ENCODE measurements at places on chromosomes 4 and X.

- no peak for DNase-seq
Measured at GRCh38 chr4:174764105-174764729, 64.8 kb downstream of the GLRA3 start.

GRCh38 chr4:17112292-17112659, 213.8 kb upstream of the LDB2 start:
- no peak for DNase-seq

- no peak for DNase-seq
Measured at GRCh38 chr4:172489861-172490260, 676.7 kb downstream of the GALNTL6 start.

GRCh38 chrX:136162827-136163570, 15.7 kb downstream of the FHL1 start:
- peak; percentile 31 for DNase-seq

DNA sequence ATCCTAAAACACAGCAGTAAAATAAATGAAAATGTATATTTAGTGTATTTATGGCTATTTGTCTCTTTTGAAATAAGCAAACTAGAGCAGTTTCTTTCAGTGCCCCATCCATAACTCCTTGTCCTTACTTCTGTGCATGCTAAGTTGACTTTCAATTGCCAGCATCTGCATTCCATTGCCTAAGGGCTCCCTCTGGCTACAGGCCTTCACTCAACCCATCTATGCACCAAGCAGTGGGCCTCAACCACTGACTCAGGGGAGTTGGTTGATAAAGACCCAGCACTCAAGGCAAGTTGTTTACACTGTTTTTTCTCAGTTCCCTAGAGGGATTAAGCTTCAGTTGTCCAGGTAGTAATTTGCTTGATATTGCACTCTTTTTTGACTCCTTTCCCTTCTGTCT, 265.7 kb downstream of the IQCM start:
- no peak for DNase-seq

- peak; percentile 45 for DNase-seq
Measured at GRCh38 chrX:107205770-107206696, at the start of the genes DNAAF6 and NUP62CL. DNAAF6 (plus strand) TSS chrX:107206611; CDS start chrX:107212876, 6,265 bp downstream. NUP62CL (minus strand) TSS chrX:107206433; CDS start chrX:107175146, 31,287 bp downstream.

DNA sequence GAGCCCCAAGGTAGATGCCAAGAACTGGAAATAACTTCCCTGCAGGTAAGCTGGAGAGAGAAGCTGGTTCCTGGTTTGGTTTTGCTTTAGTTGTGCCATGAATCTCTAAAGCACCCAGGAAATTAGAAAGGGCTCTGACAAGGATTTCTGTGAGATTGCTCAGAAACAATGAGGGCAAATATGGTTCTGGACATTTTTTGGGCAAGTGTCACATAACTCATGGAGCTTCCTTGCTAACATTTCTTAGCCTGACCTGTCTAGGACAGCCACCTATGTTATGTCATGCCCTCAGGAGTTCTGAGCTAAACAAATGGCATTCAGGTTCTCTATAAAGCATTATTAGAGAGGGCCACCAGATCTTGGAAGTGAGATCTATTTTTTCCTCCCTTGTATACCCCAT, 131.8 kb downstream of the GUCY2F start:
- DNase-seq = no peak

DNA sequence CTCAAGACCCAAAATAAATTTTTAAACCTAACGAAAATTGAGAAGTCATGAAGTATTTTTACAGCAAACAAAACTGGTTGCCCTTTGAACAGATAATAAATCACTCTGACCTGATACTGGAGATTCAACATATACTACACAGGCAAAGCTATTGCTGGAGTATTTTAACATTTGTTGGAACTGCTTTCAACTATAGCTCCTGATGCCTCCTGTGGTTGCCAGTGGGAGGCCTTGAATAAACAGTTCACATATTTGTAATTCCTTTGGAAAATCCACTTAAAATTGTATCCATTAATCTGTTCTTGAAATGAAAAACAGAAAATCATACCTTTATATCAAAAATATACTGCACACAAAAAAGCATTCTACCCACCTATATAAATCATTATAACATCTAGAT, 605.1 kb downstream of the KCTD8 start:
- no peak for DNase-seq

GRCh38 chrX:9135901-9136510, 102.1 kb upstream of the FAM9B start:
- DNase-seq = no peak

GRCh38 chr4:174549721-174550120, 27.4 kb upstream of the HPGD start:
- DNase-seq = no peak

GRCh38 chrX:53262918-53263394, 18.4 kb downstream of the IQSEC2 start:
- DNase-seq = no peak

DNA sequence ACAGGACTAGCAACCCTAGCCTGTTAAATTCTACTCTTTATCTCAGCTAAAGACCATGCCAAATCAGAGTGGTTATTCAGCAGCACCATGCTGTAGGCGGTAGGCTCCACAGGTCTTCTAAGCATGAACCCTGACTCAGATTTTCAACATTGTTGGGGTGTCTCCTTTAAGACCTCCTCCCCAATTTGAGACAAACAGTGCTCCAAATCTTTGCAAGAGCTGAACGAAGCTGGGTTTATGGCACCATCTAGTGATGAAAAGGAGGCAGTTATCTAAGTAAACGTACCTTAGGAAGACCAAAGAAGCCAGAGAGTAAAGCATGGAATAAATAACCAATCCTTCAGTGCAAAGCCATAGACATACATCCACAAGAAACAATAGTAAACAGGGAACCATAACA, 334.5 kb upstream of the SLC7A11 start:
- no peak for DNase-seq

GRCh38 chrX:20432048-20432447, 165.3 kb upstream of the RPS6KA3 start:
- no peak for DNase-seq

DNA sequence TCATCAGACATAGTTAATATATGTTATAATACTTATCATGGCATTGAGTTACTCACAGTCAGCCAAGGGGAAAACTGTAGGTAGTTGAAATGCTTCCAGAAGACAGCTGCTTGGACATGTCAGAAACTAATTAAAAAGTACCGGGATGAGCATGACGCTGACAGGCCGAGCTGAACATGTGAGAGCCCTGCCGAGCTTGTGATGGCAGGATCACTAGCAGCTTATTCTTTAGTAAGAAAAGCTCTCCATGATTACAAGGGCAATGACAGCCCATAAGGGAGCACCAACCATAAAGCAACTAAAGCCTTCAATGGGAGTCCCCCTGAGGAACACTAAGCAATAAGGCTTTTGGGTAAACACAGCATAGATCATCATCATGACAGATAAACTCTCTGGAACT, 435.6 kb downstream of the TLL1 start:
- DNase-seq = no peak

DNA sequence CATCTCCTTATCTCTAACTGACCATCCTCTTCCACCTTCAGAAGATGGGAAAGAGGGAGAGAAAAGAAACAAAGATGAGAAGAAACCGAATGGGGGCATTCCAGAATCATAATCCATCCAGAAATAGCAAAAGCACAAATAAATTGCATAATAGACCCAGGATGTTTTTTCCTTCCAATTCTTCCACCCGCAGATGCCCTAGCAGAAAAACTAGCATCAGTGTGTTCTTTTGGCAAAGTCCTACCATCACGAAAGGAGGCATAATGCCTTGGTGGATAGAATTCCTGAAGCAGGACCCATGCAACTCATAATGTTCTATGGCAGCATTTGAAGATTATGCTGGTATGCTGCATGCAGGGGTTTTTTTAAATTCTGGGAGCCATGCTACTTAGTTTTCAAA, 279.2 kb downstream of the PPP3CA start:
- no peak for DNase-seq

DNA sequence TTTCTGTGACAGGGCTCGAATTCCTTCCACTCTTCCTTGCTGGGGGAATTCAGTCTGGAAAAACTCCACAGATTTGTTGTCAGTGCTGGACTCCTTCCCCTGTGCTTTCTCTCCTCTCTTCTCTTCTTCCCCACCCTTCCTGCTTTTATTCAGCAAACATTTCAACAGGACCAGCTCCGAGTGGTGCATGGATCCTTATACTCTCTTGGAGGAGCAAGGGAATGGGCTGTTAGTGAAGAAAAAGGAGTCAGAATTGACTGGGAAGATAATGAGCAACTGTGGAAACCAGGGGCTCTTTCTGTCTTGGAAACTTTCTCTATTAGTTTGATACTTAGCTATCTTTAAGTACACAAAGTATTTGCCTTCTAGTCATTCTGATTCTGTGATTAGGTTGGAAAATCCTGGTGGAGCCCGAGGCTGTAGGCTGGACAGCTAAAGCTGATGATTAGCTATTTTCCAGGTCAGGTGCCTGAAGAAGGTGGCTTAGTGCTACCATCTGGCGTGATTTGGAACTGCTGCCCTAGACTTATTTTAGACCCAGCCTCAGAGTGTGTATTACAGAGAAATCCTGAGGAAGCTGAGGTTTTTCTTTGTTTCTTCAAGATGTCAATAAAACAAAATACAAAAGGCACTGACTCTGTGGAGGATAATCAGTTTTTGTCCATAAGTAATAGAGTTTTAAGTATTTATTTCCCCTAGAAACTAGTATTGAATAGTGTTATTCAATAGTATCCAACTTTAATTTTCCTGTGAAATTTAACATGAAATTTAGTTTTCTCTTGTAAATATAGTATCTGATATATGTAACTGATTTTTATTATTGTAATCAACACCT, 38.4 kb downstream of the NAP1L5 start:
- no peak for DNase-seq

DNA sequence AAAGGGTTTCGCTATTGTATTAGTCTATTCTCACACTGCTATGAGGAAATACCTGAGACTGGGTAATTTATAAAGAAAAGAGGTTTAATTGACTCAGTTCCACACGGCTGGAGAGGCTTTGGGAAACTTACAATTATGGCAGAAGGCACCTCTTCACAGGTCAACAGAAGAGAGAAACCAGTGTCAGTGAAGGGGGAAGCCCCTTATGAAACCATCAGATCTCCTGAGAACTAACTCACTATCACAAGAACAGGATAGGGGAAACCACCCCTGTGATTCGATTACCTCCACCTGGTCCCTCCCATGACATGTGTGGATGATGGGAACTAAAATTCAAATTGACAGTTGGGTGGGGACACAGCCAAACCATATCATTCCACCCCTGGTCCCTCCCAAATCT, 589.5 kb downstream of the CENPC start:
- no peak for DNase-seq

DNA sequence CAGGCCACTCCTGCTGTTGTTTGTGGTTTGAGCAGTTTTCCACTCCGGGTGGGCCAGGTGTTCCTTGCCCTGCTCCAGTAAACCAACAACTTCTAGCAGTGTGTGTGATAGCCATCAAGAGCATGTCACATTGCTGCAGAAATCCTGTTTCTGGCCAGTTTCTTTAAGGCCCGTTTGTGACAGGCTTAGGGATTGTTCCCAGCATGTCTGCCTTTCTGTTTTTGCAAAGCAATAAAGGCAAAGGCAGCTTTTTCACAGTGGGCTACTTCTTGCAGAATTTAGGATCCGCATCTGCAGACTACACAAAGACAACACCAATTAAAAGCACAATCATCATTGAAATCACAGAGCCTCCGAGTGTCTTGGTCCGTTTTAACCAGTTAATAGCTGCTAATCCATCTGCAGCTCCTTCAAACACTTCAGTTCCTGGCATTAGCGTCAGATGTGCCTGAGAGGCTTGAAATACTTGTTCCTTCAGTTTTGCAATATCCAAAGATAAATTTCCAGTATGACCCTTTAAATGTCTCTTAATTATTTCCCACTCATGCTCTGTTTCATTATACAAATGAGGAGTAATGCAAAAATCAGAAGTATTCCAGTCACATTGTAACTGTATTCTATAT, 65.1 kb downstream of the ADAM29 start:
- no peak for DNase-seq

DNA sequence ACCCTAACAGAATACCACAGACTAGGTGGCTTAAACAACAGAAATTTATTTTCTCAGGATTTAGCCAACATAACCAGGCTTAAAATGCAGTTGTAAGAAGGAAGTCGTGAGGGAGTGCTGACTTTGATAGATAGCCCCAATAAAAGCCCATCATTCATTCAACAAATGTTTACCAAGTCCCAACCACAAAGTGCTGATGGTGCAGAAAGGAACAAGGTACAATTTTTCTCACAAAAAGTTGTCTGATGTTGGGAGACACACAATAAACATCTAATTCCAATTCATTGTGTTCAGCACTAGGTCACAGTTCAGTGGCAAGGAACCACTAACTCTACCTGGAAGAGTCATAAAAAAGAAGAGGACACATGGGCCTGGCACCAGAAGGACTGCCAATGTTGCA, 42.2 kb downstream of the AKAP4 start:
- no peak for DNase-seq

DNA sequence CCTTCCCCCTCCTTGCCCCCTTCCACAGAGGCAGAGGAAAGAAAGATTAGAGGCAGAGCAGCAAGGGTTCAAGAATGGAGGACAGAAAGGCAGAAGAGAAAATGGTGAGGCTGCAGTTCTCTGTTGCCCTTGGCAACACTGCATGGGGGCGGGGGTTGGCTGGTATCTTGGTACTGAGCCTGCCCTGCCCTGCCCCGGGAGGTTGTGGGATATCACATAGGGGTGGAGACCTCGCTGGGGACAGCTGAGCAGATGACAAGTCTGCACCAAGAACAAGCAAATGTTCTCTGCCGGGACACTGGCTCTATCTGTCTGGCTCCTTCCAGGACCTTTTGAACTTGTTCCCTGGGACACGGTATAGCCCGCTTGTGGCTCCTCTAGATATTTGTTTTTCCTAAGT, 39.8 kb downstream of the NHS start:
- no peak for DNase-seq

GRCh38 chrX:12412561-12412960, 274.3 kb downstream of the FRMPD4 start:
- no peak for DNase-seq

- DNase-seq = no peak
Measured at GRCh38 chr4:107747748-107748486, 27.9 kb upstream of the PAPSS1 start.

GRCh38 chr4:118950929-118951570, 62.4 kb downstream of the SYNPO2 start:
- no peak for DNase-seq

DNA sequence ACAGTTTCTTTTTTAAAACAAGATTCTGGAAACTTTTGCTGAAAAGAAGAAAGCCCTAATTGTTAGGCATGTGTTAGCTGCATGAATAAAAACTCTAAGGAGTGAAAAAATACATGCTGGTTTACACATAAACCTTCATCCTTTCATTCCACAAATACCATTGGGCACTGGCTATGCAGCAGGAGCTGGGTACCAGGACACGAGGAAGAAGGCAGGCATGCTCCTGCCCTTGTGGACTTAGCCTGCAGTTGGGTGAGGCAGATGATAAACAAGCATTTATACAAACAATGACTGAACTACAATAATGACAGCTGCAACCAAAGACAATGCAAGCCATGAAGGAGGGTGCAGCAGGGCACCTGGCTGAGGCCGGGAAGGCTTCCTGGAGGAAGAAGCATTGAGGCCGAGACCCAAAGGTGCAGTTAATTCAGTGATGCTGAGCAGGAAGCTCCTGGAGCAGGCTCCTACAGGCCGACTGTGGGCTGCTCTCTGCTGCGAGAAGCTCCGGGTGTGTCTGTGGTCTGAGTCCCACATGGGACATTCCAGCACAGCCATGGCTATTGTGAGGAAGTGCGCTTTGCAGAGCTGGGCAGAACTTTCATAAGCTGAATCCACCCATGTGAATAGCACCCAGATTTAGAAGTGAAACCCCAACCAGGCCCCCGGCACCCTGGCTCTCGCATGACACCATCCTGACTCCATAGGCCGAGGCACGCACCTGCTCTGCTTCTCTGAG, 44.0 kb upstream of the MXD4 start:
- DNase-seq = no peak

GRCh38 chr4:120466429-120466828, 399.8 kb upstream of the MAD2L1 start:
- DNase-seq = no peak

All from T-helper 9 cell (primary cell).